Activated CD4-positive, alpha-beta memory T cell treated with anti-CD3 and anti-CD28 coated beads, Interleukin-2, amount 10 ng/mL, durations not matched to agents 7 days and 5 days (primary cell): ENCODE measurements at places on chromosomes 6 and 20.

DNA sequence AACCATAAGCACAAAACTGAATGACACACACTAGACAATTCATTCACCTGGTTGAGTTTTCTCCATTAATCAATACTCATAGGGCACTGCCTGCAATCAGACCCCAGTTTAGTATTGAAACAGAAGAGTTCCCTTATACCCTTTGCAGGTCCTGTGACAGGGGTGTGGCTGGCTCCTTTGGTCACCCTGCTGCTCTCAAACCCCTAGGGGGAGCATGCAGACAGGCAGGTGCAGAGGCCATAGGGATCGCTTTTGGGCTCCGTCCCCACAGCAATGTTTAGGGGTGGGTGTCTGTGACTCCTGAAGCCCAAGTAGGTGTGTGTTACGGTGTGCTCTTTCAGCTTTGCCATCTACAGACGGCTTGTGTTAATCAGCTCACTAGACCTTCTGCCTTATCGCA lies 210.4 kb downstream of the CENPW start:
- H3K4me1 ChIP-seq: no peaks in the 10 kb centered on the region
- H3K4me3 ChIP-seq: no peak overlapping the region
- H3K27me3 ChIP-seq: no peaks in the 10 kb centered on the region
- DNase-seq: no peak

GRCh38 chr6:56766139-56766805 lies 123.6 kb upstream of the DST start:
- no peaks in the 10 kb centered on the region for H3K36me3 ChIP-seq
- no peaks in the 10 kb centered on the region for H3K4me1 ChIP-seq
- no peak overlapping the region for H3K4me3 ChIP-seq
- no peak for DNase-seq

GRCh38 chr6:127073222-127073621 lies 45.2 kb upstream of the RSPO3 start:
- no peaks in the 10 kb centered on the region for H3K27me3 ChIP-seq
- no peak overlapping the region for H3K4me3 ChIP-seq
- no peak overlapping the region for H3K27ac ChIP-seq
- no peaks in the 10 kb centered on the region for H3K36me3 ChIP-seq
- no peaks in the 10 kb centered on the region for H3K4me1 ChIP-seq
- no peak for DNase-seq

DNA sequence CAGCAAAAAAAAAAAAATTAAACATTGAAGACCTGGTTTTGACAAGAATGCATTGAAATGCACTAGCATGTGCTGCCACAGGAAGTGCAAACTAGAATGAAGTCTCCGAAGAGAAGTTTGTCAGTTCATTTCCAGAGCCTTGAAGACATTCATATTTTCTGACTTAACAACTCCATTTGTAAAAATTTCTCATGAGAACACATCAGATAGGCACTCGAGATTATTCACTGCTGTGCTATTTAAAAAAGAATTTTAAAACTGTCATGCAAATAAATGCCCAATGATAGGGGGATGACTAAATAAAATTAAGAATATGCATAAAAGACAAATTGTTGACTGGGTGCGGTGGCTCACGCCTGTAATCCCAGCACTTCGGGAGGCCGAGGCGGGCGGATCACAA lies 394.6 kb upstream of the JARID2 start:
- no peaks in the 10 kb centered on the region for H3K4me1 ChIP-seq
- no peak overlapping the region for H3K4me3 ChIP-seq
- peaks cover 3% of the 10 kb centered on the region for H3K36me3 ChIP-seq
- DNase-seq: no peak

DNA sequence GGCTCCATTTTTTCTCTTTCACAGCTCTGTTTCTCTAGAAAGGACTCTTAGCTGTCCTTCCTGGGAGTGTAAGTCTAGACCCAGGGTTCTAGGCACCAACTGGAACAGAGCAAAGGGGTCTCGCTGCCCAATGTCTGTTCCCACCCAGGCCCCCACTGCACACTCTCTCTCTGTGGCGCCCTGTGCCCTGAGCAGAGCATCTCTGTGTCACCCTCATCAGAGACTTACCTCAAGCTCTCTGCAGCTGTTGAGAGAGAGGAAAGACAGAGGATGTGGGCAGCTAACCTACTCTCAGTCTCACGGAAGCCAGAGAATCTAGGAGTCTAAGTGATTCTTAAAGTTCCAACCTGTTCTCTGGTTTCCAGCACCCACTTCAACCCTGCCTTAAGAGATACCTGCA lies 9.5 kb downstream of the NCR2 start:
- H3K27me3 ChIP-seq: peaks cover 27% of the 10 kb centered on the region
- H3K4me3 ChIP-seq: no peak overlapping the region
- H3K27ac ChIP-seq: peak overlapping the region; percentile 75
- peak; percentile 55 for DNase-seq

- DNase-seq: no peak
- H3K4me1 ChIP-seq: no peaks in the 10 kb centered on the region
- H3K27ac ChIP-seq: no peak overlapping the region
- no peak overlapping the region for H3K4me3 ChIP-seq
Measured at GRCh38 chr20:46828471-46828870, 66.2 kb upstream of the EYA2 start.

GRCh38 chr6:132199343-132199742 lies 201.9 kb downstream of the MOXD1 start:
- H3K27me3 ChIP-seq: peaks cover 1% of the 10 kb centered on the region
- H3K4me1 ChIP-seq: no peaks in the 10 kb centered on the region
- no peak for DNase-seq
- H3K27ac ChIP-seq: no peak overlapping the region
- no peak overlapping the region for H3K4me3 ChIP-seq

- no peak for DNase-seq
- peaks cover 73% of the 10 kb centered on the region for H3K36me3 ChIP-seq
- H3K27me3 ChIP-seq: no peaks in the 10 kb centered on the region
- no peak overlapping the region for H3K4me3 ChIP-seq
Measured at GRCh38 chr20:56371977-56372376, 13.2 kb downstream of the FAM210B start.

DNA sequence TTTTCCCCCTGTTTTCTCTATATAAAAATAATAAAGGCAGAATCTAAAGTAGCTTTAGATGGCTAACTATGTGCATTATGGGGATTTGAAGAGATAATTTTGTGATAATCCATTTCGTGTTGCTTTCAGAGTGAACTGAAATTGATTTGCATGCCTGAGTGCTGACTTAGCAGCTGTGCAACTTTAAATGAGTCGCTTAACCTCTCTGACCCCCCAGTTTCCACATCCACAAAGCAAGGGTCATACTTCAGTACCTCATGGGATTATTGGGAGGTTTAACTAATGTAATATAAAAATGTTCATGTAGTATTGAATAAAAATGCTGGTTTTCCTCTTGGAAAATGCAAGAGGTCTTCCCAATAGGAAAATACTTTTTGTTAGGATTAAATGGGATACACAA lies 63.8 kb upstream of the FABP7 start:
- no peak overlapping the region for H3K27ac ChIP-seq
- H3K4me3 ChIP-seq: no peak overlapping the region
- H3K36me3 ChIP-seq: no peaks in the 10 kb centered on the region
- H3K4me1 ChIP-seq: no peaks in the 10 kb centered on the region

- no peak for DNase-seq
- no peaks in the 10 kb centered on the region for H3K4me1 ChIP-seq
- H3K27me3 ChIP-seq: peaks cover 16% of the 10 kb centered on the region
- no peak overlapping the region for H3K4me3 ChIP-seq
- no peaks in the 10 kb centered on the region for H3K36me3 ChIP-seq
Measured at GRCh38 chr6:125431971-125432370, 130.2 kb upstream of the HDDC2 start.

- no peak overlapping the region for H3K27ac ChIP-seq
- H3K27me3 ChIP-seq: peaks cover 15% of the 10 kb centered on the region
- H3K36me3 ChIP-seq: no peaks in the 10 kb centered on the region
- H3K4me1 ChIP-seq: peaks cover 4% of the 10 kb centered on the region
- no peak overlapping the region for H3K4me3 ChIP-seq
Measured at GRCh38 chr20:23622839-23623343, 14.9 kb downstream of the CST3 start.

DNA sequence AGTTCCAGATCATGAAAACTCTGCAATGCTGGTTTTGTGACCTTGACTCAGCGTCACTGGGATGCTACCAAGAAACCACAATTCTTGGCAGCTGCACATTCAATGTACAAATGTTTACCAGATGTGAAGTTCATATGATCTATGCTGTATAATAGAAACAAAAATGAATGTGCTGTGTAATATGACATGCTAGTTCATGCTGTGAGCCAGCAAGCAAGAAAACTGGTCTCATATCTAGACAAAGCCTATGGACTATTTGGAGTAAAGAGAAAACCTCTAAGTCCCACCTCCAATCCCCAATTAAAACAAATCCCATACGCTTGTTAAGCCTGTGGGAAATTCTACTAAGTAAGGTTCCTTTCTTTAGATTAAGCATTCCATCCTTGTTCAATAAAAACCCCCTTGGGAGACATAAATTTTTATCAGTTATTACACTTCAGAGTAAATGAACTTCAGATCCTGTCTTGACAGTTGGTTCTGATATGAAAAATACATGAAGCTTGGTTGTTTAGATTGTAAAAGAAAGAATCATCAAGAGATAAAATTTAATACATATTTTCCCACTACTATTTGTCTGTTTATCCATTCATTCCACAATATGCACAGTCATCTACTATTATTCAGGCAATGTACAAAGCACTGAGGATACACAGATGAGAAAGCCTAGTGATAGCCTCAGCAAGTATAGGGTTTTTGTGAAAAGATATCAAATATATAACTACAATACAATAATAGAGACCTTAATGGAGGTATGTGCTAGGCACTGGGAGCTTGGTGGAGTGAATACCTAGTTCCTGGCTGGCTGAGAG lies 20.1 kb downstream of the COL21A1 start:
- H3K4me1 ChIP-seq: no peaks in the 10 kb centered on the region
- no peak overlapping the region for H3K27ac ChIP-seq
- DNase-seq: no peak
- no peaks in the 10 kb centered on the region for H3K36me3 ChIP-seq
- H3K4me3 ChIP-seq: no peak overlapping the region

DNA sequence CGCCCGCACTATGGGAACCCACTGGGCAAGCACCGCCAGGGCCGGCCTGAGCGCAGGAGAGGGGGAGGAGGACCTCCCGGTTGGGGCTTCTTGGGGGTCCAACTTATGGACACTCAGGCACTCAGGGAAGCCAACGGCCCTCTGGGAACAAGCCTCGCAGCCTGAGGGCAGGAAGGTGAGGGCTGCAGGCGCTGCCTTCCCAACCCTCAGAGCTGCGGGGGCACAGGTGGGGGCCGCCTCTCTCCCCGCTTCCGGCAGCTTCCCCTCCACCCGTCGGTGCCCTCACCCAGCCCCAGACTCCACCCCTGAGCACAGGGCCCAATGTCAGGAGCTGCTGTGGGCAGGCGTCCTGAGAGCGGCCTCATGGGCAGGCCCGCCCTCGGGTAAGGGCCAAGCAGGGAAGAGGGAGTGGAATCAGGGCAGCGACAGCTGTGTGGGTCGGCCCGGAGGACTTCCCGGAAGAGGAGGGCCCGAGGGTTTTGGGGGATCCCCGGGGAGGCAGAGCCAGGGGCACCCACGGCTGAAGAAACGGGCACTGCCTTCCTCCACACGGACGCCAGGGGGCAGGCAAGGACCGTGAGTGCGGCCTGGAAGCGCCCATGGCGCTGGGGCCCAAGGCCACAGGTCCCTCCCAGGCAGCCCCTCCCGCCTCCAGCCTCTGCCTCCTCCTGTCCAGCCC lies 488 bp upstream of the PTK6 start:
- H3K4me1 ChIP-seq: peaks cover 27% of the 10 kb centered on the region
- peak overlapping the region; percentile 73 for H3K4me3 ChIP-seq
- H3K27ac ChIP-seq: peak overlapping the region; percentile 87
- no peaks in the 10 kb centered on the region for H3K36me3 ChIP-seq

DNA sequence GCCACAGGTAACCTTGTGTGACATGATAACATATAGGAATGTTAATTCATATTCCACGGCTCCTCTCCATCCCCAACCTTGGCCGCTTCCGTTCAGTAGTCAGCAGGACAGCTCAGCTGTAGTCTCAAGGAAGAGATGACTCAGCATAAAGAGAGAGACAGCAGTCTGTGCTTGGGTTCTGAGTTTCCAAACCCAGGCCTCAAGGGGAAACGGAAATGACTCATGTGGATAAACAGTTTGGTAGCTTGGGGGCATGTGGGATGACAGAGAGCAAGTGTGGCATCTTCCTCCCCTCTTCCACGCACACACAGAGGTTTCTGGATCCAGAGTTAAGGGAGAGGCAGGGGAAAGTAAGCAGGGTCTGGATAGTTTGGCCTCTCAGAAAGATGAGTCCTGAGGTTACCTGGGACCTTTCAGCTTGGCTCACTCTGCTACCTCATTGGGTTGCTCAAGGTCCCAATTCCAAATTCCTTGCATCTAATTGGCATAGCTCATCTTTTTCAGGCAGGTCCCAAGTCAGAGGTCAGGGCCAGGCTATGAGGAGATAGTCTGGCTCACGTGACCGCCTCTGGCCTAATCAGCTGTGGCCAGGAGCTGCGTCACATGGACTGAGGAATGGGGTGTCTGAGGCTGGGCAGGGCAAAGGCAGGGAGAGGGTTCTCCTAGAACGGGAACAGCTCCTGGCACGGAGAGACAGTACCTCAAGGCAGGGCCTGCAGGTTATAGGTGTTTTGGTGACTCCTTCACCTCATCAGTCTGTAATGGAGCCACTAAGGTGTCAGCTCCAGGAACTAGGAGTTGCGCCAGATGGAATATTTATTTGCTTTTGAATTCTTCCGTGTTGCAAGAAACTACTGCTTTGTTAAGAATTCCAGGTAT lies 36.5 kb upstream of the MLN start:
- peak overlapping the region; percentile 32 for H3K27ac ChIP-seq
- H3K27me3 ChIP-seq: peaks cover 20% of the 10 kb centered on the region
- no peaks in the 10 kb centered on the region for H3K36me3 ChIP-seq
- peaks cover 24% of the 10 kb centered on the region for H3K4me1 ChIP-seq
- DNase-seq: peak; percentile 68

DNA sequence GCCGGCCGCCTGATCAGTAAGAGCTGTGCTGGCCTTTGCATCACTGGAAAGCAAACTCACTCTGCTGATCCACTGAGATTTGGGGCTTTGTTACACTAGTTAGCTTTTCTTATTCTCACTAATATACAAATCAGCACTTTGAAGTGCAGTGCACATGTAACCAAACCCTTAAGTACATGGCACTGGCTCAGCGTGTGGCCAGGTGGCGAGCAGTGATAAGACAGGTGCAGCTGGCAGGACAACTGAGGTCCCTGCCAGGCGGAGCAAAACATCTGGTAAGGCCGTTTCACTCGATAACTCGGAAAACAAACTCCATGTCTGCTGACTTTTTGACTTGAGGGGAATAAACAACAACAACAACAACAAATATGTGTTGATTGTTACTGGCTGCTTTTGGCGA lies 11.0 kb downstream of the GFRA4 start:
- no peak overlapping the region for H3K27ac ChIP-seq
- peaks cover 9% of the 10 kb centered on the region for H3K27me3 ChIP-seq
- H3K36me3 ChIP-seq: peaks cover 5% of the 10 kb centered on the region
- DNase-seq: no peak

- no peak overlapping the region for H3K27ac ChIP-seq
- peak; percentile 55 for DNase-seq
- no peaks in the 10 kb centered on the region for H3K4me1 ChIP-seq
- H3K27me3 ChIP-seq: peaks cover 3% of the 10 kb centered on the region
- no peak overlapping the region for H3K4me3 ChIP-seq
- no peaks in the 10 kb centered on the region for H3K36me3 ChIP-seq
Measured at GRCh38 chr6:51959744-51960383, 127.5 kb downstream of the PKHD1 start.

- no peak overlapping the region for H3K27ac ChIP-seq
- H3K4me3 ChIP-seq: no peak overlapping the region
- DNase-seq: no peak
- no peaks in the 10 kb centered on the region for H3K27me3 ChIP-seq
- H3K36me3 ChIP-seq: peaks cover 6% of the 10 kb centered on the region
Measured at GRCh38 chr6:15020119-15020770, 225.6 kb upstream of the JARID2 start.

GRCh38 chr6:157607317-157608109 lies 215.5 kb upstream of the SNX9 start:
- H3K4me1 ChIP-seq: no peaks in the 10 kb centered on the region
- no peak overlapping the region for H3K27ac ChIP-seq
- H3K4me3 ChIP-seq: no peak overlapping the region
- no peaks in the 10 kb centered on the region for H3K36me3 ChIP-seq
- no peak for DNase-seq
